ENCODE measurements at places on chromosomes 7 and 10.

DNA sequence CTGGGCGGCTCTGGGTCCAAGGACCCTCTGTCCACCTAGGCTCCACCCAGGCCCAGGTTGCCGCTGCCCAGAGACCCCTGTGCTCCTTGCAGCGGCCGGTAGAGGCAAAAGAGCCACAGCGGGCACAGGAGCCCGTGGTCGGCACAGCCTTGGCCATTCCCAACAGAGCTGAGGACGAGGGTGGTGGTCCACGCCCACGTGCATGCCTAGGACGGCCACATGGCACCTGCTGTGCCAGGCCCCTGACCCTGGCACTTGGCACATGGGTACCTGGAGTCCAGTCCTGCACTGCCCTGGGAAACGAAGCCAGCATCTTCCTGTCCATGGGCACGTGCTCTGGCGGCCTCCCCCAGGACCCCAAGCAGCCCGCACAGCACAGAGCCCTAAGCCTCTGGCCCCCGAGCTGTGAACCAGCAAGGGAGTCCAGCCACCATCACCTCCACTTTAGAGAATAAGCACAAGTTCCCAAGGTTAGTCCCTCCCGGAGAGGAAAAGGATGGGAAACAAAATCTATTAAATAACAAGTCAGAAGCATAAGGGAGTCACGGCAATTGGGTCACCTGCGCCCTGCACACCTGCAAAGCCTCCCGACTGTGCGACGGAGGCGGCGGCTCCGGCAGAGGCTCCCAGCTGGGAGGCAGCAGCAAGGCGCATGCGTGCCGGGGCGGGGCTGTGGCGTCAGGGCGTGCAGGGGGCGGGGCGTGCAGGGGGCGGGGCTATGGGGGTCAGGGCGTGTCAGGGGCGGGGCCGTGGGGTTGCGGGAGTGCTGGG lies 59.1 kb downstream of the STK32C start:
- peak; percentile 67 for DNase-seq

GRCh38 chr10:116470768-116471415 lies 43.2 kb downstream of the PNLIPRP3 start:
- DNase-seq, result peak; percentile 37

DNA sequence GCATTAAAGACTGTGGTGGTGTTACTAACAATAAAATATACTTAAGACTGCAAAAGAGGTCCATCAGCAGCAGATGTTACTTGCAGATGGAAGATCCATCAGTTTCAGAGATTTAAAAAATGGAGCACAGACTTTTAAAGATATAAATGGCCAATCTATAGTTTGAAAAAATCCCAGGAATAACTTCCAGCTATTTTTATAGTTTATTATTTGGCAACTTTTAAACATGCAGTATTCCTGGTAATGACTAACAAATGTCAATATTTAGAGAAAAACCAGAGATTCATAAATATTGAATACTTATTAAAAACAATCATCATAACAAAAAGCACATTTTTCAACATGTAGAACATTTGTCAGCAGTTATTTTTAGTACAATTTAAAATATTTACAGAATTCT lies 30.7 kb downstream of the RTKN2 start:
- no peak for DNase-seq

- peak; percentile 75 for DNase-seq
These were observed 240.0 kb downstream of the ARHGAP21 start for GRCh38 chr10:24483701-24484100.

DNA sequence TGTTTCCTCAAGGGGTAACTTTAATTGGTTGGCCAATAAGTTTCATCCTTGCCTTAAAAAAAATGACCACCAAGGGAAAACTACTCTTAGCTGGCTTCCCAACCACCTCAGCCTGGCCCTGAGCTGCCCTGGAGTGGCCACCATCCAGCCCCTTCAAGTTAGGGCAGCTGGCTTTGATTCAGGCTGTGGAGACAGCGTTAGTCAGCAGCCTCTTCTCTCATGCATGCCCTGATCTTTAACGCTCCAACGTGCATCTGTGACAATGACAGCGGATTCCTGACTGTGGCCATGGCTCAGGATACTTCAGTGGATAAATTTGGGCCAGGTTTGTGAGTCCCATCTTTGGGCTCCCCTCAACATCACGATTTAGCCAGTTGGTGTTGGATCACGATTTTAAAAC lies 111.6 kb downstream of the RBM20 start:
- no peak for DNase-seq

DNA sequence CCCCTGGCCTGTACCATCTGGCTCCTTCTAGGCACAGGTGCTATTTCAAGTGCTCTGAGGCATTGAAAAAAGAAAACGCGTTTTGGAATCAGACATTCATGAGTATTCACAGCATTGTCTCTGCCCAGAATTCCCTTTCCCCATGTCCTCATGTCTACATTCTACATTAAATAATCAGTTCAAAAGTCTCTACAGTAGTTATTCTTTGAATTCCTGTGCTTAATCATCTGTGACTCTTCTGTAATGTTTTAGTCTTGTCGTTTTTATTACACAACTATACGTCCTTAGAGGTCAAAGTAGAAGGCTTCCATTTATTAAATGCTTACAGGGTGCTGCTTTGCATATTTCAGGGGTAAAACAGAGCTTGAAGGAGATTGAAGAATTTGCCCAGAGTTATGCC lies 95.7 kb downstream of the BICC1 start:
- no peak for DNase-seq

GRCh38 chr10:4058514-4059029 lies 273.6 kb upstream of the KLF6 start:
- DNase-seq, result peak; percentile 30

DNA sequence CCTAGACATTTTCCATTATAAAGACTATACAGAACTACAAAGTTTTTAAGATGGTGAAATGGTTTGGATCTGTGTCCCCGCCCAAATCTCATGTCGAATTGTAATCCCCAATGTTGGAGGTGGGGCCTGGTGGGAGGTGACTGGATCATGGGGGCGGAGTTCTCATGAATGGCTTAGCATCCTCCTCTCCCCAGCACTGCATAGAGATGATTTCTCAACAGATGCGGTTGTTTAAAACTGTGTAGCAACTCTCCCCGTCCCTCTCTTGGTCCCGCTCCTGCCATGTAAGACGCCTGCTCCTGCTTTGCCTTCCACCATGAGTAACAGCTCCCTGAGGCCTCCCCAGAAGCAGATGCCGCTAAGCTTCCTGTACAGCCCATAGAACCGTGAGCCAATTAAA lies 1.6 kb downstream of the FAM133B start:
- DNase-seq, result peak; percentile 26

DNA sequence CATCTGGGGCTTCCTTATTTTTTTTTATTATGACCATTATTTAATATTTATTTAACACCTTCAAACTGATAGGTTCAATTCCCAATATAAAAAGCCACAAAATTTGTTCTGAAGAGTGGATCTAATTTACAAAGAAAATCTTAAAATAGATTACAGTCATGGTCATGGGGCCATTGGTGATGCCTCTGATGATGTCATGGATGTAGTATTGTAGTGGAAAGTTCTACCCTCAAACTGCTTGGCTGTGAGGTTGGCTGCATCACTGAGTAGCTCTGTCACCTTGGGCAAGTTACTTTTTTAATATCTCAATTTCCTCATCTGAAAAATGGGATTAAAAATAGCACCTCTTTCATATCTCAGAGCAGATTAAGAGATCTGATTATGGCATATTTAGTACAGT lies 128.5 kb downstream of the DKK1 start:
- peak; percentile 53 for DNase-seq

- no peak for DNase-seq
These were observed 70.5 kb downstream of the DENND2A start for GRCh38 chr7:140570120-140570519.

- DNase-seq, result no peak
These were observed 10.2 kb downstream of the CYP26A1 start for GRCh38 chr10:93083743-93084539.

- DNase-seq, result no peak
These were observed 86.5 kb upstream of the PFKP start for GRCh38 chr10:2980791-2981360.
